Right ventricle myocardium inferior (tissue), 1 donor: ENCODE measurements at places on chromosomes 4 and X. TPM values are rescaled to one million over a fixed set of nuclear protein-coding genes. Genes with fewer than 3 reads are reported as not detected.

Gene MAGEB17
- not detected for total RNA-seq

Gene ARMCX1
- total RNA-seq, result 29.6 TPM

DNA sequence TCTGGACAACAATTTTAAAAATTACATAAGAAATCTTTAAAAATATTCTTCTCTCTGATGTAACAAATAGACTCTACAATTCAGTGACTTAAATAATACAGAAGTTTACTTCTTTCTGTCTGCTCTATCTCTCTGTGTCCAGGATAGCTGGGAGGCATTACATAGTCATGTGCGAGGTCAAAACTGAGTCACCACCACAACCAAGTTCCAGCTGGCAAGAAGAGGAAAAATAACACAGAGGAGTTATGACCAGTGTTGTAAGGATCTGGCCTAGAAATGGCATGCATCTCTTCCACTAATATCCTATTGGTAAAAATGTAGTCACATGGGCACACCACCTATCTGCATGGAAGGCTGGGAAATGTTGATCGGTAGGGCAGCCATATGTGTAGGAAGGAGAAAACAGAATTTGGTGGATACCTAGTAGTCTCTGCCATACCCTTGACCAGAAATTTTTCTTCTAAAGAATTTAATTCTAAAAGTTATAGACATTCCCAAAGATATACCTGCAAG lies 39.4 kb upstream of the WDFY3 start:
- no peak for DNase-seq

GRCh38 chr4:153748378-153748777 lies 11.4 kb downstream of the RNF175 start:
- no peak for DNase-seq

- DNase-seq, result no peak
Observed at GRCh38 chr4:153579410-153579809, 104.7 kb upstream of the TLR2 start.

DNA sequence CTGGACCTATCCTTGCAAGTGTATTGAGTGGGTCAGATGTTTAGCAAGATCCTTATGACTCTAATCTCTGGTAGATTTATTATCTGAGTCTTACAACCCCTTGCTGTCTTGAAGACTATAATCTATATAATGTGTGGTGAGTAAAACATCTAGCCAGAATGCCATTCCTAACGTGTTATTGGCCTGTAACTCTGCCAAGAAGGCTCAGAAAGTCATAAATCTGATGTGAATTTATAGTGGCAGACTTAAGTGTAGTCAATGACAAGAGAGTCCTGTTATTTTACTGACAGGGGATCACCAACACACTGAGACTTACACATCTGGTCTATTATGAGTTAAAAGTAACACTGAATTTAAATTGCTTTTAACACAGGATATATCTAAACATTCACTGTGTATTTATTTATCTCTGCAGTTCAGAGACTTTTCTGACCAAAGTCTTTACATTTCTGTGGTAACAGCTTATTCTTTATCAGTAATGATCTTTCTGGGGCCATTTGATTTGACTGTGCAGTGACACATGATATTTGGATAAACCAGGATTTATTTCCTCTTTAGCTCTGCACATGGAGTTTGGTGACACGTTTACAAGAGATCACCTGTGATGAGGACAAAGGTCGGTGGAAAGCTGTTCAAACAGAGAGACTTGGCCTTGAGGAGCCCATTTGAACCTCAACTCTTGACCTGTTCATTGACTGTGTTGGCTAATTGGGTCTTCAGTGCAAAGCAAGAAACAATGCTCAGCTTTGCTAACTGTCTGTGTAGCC lies 415.8 kb downstream of the STIM2 start:
- no peak for DNase-seq

DNA sequence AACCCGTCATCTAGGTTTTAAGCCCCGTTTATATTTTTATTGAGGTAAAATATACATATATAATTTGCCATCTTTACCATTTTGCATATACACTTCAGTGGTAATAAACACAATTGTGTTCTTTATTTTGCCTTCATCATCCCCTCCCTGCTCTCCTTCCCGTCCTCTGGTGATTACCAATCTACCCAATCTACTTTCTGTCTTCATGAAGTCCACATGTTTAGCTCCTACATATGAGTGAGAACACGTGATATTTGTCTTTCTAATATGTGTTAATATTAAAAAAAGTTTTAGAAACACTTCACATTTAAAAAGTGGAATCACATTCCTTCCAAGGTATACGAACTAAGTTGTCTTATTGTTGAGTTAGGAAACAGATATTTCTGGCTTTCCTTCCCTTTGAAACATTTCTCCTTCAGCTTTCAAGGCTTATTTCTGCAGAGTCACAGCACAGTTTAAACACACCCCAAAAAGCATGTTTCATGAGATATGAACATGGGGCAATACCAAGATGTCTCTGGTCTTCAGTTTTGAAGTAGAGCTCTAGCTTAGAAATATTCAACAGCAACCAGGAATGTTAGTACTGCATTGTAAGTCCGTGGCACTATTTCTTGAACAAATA lies 35.9 kb downstream of the GYPA start:
- DNase-seq, result no peak

DNA sequence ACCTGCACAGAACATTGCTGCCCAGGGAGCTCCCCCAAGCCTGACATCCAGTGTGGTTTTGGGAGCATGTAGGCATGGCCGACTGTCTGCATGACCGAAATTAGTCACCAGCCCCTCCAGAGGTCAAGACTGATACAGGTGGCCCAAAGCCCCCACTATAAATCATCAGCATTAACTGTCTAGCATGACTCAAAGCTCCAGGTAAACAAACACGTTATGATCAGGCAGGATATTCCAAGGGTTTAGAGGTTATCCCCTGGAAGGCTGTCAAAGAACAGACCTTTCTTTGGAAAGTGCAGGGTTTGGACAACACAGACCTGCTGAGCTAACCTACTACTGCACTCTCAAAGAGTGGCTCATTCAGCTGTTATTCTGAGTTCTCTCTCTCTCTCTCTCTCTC lies 2.1 kb upstream of the FAM9A start:
- DNase-seq, result no peak
